ENCODE measurements at places on chromosomes 2 and 18.

GRCh38 chr2:239288951-239289511 is 111.8 kb downstream of the HDAC4 start:
- DNase-seq, result no peak

GRCh38 chr18:79856119-79857007 is 58.6 kb downstream of the KCNG2 start:
- DNase-seq, result no peak

DNA sequence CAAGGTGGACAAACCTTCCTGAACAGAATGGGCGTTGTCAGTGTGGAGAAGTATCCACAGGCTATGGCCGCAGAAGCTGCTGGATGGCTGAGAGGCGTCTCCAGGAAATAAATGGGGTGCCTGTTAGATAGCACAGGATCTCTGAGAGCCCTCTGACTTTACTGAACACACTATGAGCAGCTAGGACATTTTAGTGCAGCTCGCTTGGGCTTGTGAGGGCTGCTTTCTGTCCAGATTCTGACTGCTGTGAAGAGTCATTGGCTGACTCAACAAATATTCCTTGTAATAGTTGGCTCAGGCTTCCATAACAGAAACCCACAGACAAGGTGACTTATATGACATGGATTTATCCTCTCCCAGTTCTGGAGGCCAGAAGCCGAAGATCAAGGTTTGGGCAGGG is 100.2 kb upstream of the SNTG2 start:
- DNase-seq, result no peak

DNA sequence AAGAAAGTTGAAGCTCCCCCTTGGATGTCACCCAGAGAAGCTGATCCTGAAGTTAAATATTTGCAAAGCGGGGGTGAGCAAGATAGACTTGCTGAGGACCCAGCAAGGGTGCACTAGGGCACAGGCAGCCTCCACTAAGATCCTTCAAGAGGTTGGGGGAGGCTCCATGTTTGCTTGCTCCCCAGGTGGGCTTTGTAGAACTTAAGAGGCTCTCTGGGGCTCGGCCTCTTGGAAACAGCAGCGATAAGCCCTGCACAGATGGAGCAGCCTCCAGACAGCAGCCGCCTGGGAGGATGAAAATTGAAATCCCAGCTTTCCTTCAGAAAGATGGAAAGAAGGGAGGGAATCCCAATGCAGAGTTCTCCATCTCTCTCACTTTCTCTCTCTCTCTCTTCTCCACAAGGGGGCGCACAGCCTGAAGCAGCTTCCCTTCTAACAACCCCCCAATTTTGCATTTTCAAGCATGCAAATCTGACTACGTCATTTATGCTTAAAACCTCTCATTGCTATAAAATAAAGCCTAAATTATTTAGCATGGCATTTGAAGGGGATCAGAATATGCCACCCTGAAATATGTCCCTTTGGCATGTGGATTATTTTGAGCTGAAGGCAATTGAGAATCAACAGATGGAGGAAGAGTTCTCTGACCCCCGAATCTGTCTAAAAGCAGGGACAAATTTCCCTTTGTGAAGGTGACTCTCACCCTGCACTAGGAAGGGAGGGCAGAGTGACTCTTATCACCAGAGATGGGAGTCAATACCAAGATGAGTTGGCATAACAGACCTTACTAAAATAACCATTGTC is 185.7 kb upstream of the KLHL29 start:
- no peak for DNase-seq

DNA sequence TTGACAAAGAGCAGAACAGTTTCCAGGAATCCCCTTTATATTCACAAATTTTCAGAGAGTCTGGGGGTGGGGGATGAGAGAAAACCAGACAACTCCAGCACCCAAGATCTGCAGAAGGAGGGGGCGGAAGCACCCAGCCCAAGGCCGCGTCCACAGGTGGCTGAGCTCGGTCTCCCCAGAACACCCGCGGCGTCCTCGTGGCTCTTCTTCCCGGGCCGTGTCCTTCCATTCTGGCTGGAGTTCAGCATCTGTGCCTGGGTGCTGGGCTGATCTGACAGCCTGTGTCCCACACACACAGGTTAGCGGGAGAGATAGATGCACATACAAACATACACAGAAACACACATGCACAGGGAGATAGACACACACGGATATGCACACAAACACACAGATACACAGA is 455.8 kb upstream of the SALL3 start:
- DNase-seq, result no peak

GRCh38 chr2:28606986-28607441 is 111.2 kb downstream of the PLB1 start:
- DNase-seq, result no peak

GRCh38 chr18:34787931-34788532 is 77.9 kb downstream of the DTNA start:
- peak; percentile 8 for DNase-seq

DNA sequence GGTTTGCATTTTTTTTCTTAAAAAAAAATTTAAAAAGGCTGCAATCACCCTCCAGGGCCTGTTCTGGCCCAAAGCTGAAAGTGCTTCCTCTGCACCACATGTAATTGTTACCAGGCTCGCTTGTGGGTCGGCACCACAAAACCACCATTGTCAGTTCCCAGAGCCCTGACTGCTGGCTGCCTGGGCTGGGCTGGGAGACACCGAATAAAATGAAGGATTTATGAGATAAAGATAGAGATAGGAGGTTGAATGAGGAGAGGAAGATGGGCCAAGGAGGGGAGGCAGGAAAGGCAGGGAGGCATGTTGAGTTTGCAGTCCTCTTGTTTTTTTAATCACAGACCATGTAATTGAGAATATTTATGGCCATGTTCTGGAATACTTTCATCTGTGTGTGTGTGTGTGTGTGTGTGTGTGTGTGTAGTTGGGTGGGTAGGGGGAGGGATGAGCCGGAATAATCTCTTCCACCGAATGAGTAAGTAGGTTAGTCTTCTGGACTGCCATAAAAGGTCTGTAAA is 14.7 kb downstream of the NRP2 start:
- no peak for DNase-seq

GRCh38 chr18:50729376-50729775 is 90.4 kb downstream of the MRO start:
- DNase-seq, result no peak

DNA sequence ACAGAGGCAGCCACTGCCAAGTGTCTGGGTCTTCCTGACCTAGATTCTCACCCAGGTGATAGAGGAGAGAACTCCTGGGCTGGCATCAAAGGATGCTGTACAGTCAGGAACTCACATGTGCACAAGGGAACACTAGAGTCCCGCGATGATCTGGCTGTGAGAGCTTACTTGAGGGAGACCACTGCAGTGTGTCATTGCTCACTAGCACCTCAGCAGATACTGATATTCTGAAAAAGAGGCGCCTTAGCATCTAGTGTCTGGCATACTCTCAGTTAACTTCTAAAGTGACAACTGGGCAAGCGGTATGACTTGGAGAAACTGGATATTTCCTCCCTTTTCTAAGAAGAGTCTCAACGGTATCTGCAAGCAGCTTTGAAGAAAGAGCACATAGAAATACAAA is 189.9 kb downstream of the CMPK2 start:
- DNase-seq, result no peak

DNA sequence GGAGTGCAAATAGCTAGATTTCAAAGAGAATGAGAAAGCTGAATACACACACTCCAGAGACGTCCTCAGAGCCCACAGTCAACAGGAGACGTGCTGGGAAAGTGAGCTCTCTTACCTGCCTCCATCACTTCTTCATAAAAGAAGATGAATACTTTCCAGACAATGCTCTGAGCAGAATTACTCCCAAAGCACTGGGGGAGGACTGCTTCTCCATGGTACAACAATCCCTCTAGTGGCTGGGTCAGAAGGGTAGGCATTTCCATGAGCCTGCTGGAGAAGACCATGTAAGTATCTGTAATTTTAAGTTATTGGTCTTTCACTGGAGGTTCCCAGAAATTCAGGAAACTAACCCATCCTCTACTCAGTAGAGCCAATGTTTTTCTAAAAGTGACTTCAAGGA is 190.3 kb downstream of the RBM43 start:
- no peak for DNase-seq

DNA sequence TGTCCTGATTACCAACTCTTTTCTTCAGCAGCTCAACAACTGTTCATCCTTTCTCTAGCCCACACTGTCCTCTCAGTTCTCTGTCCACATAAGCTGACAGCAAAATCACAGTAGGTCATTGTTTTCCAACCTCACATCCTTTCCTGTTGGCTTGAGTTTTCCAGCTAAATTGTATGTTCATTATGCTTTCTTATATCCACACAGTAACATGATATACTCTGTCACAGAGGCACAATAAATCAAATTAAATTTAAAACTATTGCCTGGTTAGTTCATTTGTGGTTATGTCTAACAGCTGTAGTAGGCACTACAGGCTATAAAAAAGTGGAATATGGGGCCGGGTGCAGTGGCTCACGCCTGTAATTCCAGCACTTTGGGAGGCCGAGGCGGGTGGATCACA is 179.9 kb downstream of the ETAA1 start:
- no peak for DNase-seq

- DNase-seq, result no peak
These were observed 9.6 kb downstream of the CYB5A start for GRCh38 chr18:74281980-74282754.

- no peak for DNase-seq
These were observed 22.1 kb upstream of the CNOT11 start for GRCh38 chr2:101230541-101231001.

- no peak for DNase-seq
These were observed 665.8 kb upstream of the ID2 start for GRCh38 chr2:8015848-8016600.

- no peak for DNase-seq
These were observed 250.2 kb upstream of the RAB12 start for GRCh38 chr18:8359076-8359475.

- no peak for DNase-seq
These were observed 893.1 kb upstream of the CELF4 start for GRCh38 chr18:38458698-38459097.

- DNase-seq, result no peak
These were observed 173.5 kb upstream of the HAAO start for GRCh38 chr2:42965910-42966309.

GRCh38 chr18:75071484-75071785 is 137.5 kb downstream of the PTGR3 start:
- no peak for DNase-seq

DNA sequence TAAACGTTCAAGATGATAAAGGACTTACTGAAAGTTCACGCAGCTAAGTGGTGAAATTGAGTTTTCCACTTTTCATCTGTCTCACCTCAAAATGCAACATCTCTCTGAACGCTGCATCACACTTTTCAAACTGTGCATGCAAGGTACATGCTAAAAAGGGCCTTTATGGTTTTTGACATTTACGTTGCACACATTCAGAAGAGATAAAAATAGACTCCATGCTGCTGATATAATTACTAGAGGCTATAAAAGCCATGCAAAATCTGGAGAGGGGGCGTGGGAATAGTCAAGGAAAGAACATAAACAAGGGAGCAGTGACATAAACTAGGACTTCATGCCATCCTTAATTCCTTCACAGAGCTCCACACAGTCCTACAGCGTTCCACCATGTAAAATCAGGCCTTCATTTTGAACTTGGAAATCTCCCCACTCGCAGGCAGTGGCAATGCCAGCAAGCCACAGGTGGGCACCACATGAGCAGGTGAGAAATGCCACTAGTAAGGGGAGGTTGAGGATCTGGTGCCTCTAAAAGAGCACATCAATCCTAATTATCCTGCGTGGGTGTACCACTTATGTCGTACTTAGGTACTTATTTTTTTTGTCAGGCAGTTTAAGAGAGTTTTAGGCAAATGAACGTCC is 71.4 kb downstream of the ZEB2 start:
- no peak for DNase-seq

DNA sequence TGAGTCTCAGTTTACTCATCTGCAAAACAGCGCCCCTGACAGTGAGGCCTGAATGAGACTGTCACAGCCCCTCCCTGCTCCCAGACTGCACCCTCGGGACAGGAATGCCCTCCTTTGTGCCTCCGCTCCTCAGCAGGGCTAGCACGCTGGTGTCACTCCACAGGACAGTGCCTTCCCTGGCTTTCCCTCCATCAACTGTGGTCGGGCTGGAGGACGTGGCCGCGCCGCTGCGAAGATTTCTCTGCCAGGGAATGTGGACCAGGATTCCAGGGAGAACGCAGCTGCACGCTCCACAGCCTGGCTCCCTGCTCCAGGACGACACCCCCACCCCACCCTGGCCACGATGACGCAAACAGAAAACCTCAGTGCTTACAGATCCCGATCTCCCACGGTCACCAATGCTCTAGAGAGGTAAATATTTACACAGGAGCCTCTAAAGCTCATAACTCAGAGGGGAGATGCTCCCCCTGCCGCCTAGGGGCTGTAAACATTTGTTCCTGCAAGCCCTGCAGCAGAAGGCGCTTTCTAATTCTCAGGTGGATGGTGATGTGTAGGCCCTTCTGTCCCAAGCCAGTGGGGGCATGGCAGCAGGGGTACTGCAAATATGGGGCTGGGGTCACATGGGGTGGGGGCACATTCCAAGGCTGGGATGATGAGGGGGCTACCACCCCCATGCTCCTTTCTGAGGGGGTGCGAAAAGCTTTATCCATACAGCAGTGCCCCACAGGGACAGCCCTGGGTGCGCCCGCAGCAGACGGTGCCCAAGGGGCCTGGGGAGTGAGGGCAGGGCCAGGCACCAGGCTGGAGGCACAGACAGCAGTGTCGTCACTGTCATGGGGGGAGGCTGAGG is 12.4 kb downstream of the HS6ST1 start:
- no peak for DNase-seq

DNA sequence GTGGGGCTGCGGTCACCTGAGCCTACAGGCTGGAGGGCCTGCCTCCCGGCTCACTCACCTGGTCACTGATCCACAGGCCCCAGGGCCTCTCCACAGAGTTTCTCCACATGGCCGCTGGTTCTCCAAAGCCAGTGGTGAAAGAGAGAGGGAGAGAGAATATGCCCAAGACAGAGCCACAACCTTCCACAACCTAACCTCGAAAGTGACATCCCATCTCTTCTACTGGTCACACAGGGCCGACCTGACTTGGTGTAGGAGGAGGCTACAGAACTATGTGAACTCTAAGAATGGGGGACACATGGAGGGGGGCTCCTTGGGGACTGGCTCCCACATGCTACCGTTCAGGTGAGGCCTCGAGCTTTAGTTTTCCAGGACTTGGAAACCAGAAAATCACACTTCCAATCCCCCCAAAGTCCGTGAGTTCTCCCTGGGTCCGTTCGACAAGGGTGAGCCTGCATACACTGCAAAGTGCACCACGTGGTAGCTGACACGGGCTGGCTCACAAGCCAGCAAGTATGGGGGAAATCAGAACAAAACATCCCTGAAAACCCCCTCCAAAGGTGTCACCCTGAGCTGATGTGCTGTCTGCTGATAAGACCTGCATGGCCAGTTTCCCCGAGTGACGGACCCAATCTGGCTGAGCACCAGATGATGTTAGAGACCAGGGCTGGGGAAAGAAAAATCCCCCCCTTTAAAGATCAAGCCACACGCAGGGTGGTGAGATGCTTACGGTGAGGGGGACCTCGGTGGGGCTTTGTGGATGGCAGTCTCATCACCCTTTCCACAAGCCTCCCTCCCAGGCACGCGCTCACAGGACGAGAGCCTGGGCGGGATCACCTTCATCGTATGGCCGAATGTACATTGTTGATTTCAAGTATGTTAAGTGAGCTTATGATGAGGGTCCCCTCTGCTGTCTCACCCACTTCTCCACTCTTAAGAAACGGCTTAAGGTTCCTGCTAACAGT is 54.2 kb upstream of the SEMA4C start:
- DNase-seq, result peak; percentile 23

GRCh38 chr2:163490281-163490680 is 245.5 kb downstream of the FIGN start:
- DNase-seq, result no peak

All from activated T-cell treated with anti-CD3 and anti-CD28 coated beads for 1 hour (primary cell).